Right ventricle myocardium inferior (tissue), 1 donor: ENCODE measurements at places on chromosomes 2 and 18. TPM values are rescaled to one million over a fixed set of nuclear protein-coding genes. Genes with fewer than 3 reads are reported as not detected.

Gene SDC1
- total RNA-seq: 0.68 TPM

Gene TFPI
- 33.6 TPM for total RNA-seq

Gene CERKL
- not detected for total RNA-seq

Gene ACMSD
- total RNA-seq: not detected

Gene IKZF2
- 4.7 TPM for total RNA-seq

Gene RAD51AP2
- 0.11 TPM for total RNA-seq

- DNase-seq: no peak
Measured at GRCh38 chr2:58206785-58207184, 34.3 kb downstream of the FANCL start.

DNA sequence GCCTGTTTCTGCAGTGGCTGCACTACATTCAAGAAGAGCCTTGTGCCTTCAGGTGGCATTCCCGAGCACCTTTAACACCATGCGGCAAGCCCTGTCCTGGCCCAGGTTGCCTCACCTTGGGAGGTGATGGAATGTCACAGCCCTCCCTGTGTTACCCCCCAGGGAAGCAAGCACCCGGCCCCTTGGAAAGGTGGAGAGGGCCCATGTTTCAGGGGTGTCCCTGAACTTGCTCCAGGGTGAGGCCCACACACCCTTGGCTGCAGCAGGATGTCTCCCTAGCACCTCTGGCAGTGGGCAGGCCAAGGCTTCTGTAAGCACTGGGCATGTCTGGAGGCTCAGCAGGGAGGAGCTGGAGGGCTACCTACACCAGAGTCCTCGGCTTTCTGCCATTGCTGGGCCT lies 29.3 kb upstream of the ACAA2 start:
- no peak for DNase-seq

- DNase-seq: no peak
Measured at GRCh38 chr2:118980022-118980421, 38.0 kb downstream of the MARCO start.

DNA sequence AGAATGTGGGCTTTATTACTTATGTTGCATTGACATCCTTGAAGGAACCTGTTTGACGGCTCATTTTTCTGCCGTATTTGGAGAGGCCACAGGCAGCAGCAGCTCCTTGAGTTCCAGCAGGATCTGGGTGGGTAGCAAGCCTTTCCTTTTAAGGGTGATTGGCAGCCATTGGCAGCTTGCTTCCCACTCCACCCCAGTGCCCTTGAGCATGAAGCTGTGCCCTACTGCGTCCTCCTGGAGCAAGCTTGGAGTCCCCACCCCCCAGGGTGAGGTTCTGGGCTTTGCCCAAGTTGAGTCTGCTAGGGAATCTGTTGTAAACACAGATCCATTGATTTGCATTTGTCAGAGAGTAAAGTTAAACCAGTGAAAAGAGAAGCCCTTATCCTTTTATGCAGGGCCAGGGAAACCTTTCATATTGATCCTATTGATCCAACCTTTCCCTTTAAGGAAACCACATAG lies 9.2 kb downstream of the ONECUT2 start:
- no peak for DNase-seq

DNA sequence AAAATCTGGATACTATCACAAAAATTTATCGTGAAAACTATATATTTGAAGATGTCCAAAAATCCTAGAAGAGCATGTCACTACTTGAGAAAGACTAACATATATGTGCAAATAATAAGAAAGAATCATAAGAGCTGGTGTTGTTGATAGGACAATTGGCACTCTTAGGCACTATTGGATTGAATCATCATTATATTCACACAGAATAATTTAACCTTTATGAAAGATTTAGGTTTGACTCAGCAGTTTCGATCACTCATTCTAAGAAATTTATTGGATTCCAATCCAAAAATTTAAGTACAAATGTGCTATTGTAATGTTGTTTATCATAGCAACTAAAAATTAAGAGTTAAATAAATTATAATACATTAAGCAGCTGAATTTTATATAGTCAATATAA lies 503.6 kb downstream of the SPAG16 start:
- DNase-seq: no peak

GRCh38 chr2:48145845-48146452 lies 239.7 kb upstream of the FBXO11 start:
- no peak for DNase-seq

GRCh38 chr2:8193146-8193545 lies 488.7 kb upstream of the ID2 start:
- no peak for DNase-seq

DNA sequence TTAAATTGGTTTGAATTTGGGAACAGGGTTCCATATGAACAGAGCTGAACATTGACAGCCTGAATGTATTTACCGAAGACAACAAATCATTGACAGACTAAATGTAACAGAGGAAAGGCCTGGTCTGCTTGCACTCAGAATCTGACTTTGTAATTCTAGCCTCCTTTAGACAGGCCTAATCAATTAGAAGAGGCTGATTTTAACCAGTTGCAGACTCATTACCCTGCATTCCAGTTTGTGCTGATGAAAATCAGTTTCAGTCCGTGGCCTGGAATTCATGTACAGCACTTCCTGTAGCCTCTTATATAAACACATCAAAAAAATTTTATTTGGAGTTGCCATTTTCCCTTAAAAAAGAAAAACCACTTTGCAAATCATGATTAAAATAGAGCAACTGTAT lies 93.1 kb upstream of the ZFP36L2 start:
- DNase-seq: no peak

- DNase-seq: no peak
Measured at GRCh38 chr2:128773641-128774319, 455.1 kb upstream of the HS6ST1 start.

- no peak for DNase-seq
Measured at GRCh38 chr18:54973046-54973445, 13.8 kb upstream of the CCDC68 start.

DNA sequence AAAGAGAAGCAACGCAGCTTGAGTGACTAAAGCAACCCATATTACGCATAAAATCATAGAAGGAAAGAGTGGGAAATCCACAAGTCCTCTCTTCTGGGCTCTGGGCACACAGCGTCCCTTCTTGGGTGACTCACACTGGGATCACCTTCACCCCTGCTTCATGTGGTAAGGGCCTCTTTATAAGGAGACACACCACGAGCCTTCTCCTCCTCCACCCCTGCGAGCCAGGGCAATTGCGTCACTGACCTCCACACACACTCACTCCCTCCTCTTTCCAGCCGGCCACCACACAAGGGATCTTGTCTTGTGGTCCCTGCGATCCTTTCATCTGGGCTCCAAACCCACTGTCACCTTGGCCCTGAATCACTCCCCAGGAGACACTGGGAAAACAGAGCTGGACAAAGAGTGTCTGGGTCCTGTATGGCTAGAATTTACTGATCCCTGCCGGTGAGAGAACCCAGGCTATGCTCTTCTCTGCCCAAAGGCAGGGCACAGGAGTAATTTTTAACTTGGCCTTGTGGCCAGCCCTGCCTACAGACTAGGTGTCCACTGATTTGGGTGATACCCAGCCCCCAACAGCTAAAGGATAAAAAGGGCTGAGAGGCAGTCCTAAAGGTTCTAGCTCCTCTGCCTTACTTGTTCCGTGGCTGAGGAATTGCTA lies 35.3 kb downstream of the NHEJ1 start:
- DNase-seq: peak; percentile 73

DNA sequence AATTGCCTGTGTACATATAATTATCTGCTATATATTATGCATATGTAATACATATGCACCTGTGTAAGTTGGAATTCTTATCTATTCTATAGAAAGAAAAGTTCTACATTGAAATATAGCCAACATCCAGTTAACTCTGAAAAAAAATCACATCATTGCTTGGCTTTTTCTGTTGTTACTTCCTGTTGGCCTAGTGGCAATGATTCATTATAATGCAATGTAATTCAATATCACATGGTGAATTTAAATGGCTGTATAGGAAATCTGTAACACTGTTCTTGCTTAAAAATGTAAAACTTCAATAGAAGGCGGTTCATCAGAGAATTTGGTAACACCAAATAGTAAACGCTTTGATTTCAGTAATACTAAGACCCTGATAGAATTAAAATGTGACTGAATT lies 44.5 kb upstream of the MAP4K3 start:
- DNase-seq: no peak

DNA sequence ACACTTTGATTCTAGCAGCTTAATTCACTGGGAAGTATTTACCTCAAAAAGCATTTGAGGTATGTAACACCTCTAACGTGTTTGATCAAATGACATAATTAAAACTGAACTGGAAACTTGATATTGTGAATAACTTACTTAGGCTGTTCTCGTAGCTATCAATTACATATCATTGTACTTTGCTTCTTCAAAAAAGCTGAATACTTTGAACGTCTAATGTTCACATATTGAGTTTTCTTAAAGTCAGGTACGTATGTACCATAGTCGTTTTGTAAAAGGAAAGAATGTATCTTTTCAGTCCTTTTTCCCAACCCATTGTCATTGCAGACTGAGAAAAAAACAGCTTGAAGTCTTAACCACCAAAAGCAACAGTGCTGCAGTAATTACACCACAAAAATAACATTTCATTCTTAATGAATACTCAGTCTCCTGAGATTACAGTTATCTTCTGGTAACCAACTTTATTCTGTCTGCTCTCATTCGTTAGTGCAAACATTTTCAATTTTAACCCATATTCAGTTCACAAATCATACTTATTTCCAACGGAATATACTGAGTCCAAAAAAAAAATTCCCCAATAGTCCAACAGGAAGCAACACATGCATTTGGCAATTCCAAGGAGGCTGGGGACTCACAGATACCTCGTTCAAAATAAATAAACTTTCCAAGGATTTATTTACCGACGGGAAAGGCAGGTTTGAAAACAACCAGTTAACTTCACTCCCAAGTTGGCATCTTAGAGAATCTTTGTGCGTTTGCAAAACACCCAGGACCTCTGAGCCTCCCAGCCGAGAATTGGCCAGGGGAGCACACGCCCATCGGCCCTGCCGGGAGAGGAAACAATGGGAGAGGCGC lies 1.1 kb downstream of the CHN1 start:
- DNase-seq: no peak

- DNase-seq: no peak
Measured at GRCh38 chr2:27724191-27724590, 47.3 kb upstream of the MRPL33 start.

DNA sequence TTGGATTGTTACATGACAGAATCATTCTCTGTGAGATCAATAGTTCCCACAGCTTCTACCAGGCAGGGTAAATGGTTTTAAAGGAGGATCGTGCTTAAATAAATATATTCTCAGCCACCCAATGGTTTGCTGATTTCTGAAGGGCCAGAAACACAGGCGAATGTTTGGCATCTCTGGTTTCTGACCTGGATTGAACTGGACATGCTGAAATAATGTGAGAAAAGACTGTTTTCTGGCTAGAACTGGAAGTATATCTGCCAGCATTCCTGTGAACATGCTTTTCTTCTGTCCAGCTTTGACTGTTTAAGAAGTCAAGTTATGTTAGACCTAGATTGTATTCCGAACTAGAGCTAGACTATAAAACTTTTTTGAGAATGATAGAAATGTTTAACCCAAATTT lies 77.1 kb upstream of the COL3A1 start:
- DNase-seq: no peak

DNA sequence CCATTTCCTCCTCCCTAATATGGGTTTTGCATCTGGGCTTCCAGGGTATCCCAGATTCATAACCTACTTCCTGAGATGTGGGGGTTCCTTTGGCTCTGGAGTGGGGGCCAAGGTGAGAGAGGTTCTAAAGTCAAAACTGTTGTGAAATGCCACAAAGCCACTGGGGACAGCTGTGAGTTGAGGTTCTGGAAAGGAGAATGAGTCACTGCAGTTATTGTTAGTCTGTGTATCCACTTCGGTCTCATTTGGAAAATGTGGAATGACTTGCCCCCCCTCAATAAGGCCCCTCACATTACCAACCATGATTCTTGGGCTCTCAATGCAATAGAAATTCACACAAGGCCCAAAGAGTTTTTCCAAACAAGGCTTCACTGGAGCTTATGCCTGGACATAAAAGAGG lies 51.1 kb upstream of the LGALSL start:
- no peak for DNase-seq

GRCh38 chr18:78670778-78671391 lies 308.7 kb upstream of the SALL3 start:
- DNase-seq: no peak

DNA sequence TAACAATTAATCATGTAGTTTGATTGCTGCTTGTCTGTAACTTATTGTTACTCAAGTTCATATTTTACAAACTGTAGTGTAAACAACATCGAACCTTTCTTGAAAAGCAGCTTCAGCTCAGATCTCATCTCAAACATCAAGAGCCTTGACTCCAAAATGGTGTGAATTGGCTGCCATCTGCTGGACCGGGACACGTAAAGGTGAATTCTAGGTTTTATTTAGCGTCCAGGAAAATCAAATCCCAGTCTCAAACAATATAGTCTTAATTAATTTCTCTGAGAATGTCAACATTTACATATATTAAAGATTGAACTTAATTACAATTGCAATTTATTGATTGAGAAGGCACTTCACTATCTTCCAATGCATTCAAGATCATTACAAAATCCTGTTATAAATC lies 453.0 kb downstream of the GALR1 start:
- no peak for DNase-seq

DNA sequence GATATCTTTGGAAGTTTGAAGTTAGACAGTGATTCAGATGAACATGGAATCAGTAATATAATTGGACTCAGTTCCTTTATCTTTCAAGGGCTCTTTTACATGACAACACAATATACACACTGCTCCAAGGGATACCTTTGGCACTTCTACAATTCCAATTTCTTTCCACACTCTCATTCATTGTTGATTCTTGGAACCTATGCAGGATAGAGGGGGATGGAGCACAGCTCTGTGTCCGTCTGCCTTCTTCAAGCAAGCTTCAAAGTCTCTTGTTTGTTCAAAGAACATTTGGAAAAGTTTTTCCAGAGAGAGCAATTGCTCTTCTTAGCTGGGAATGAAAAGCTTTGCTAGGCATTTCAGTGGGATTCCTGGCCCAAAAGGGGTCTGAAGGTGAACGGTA lies 276.2 kb upstream of the ZEB2 start:
- no peak for DNase-seq
